ENCODE measurements at places on chromosomes 1 and 21.
A peak's percentile ranks its signal among the peaks of the same experiment; 100 is the strongest.

DNA sequence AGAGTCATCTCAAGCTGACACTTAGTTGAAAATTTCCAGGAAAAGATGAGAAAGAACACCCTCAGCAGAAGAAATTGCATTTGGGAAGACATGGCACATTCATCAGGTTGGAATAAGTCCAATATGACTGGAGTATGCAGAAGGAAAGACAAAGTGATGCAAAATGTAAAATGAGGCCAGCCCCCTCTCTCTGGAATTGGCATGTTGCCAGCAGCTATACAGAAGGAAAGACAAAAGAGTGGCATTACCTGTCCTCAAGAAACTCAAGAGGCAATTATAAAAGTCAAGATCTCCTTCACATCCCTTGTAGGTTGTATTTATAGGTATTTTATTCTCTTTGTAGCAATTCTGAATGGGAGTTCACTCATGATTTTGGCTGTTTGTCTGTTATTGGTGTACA lies 426.3 kb downstream of the AGBL4 start:
- DNase-seq: no peak

GRCh38 chr1:47351305-47351704 lies 17.7 kb downstream of the CMPK1 start:
- peak; percentile 53 for DNase-seq

GRCh38 chr21:17610911-17611310 lies 1.8 kb downstream of the BTG3 start:
- DNase-seq: peak; percentile 32

DNA sequence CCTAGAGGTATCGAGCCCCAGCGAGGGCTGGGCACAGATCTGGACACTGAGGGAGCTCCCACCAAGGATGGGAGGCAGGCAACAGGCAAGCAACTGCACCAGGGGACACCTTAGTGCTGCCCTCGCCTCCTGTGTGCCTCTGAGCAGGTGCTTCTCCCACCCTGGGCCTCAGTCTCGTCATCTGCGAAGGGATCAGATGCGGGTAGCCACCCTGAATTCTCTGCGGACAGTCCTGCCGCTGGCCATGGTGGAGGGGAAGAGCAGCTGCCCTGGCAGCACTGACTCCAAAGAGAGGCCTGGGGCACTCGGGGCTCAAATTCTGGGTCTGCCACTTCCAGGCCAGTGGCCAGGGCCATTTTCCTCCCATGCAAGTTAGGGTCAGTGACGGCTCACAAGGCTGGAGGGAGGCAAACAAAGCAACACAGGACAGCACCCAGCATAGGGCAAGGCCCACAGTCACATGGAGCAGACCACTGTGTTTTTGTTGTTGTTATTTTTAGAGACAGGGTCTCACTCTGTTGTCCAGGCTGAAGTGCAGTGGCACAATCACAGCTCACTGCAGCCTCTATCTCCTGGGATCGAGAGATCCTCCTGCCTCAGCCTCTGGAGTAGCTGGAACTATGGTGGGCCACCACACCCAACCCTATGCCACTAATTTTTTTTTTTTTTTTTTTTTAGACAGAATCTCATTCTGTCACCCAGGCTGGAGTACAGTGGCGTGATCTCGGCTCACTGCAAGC lies 7.1 kb upstream of the SDC3 start:
- no peak for DNase-seq

- DNase-seq: no peak
Observed at GRCh38 chr1:165501970-165502348, 41.8 kb upstream of the LRRC52 start.

DNA sequence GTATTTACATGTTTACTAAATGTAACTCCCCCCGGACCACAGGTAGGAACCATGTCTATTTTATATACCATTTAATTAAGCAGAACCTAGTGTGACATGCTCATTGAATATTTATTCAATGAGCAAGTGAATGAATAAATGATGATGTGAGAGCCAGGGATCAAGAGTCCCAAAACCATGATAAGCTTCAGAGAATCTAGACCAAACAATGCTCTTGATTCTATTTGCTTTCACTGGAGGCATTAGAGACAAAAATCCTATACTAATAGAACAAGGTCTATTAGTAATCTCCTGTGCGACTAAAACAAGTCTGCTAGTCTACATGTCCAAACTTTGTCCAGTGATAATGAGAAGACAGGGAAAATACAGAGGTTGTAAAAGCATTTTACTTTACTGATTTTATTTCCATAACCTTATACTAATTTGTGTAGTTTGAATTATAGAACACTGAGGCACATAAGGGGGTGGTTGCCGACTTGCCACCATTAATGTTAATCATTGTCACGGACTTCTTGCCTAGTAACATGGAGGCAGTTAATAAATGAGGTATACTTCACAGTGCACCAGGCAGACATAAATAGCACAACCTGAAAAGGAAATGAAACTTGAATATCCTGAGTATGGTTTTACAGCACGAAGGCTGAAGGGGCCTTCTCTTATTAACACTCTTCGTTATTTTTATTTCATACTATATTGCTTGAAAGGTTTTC lies 69.8 kb downstream of the TBX15 start:
- DNase-seq: no peak

DNA sequence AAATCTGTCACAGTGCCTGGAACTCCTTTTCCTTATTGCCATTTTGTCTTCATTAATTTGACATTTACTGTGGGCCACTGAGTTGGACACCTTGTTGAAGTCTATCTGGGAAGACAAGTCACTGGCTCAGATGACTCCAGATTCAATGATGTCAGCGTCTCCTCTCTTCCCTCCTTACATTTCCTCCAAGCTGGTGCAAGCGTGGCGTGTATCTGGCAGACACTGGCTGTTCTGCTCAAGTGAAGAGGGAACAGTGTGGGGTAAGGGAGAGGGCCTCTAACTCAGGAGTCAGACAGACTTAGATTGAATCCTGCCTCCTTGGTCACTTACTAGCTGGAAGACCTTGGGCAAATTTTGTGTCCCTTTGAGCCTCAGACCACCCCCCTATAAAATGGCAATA lies 8.7 kb upstream of the ZNF691 start:
- no peak for DNase-seq

DNA sequence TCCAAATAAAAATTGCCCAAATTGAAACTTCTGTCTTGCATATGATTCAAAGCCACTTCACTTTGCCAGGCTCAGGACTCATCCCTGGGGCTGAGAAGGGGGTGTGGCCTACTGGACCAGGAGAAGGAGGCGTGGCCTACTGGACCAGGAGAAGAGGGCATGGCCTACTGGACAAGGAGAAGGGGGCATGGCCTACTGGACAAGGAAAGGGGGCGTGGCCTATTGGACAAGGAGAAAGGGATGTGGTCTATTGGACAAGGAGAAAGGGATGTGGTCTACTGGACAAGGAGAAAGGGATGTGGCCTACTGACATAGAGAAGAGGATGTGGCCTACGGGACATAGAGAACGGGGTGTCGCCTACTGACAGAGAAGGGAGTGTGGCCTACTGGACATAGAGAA lies 405.3 kb downstream of the RRAGC start:
- DNase-seq: no peak

GRCh38 chr21:45845063-45845769 lies 136.4 kb upstream of the COL6A1 start:
- DNase-seq: no peak

DNA sequence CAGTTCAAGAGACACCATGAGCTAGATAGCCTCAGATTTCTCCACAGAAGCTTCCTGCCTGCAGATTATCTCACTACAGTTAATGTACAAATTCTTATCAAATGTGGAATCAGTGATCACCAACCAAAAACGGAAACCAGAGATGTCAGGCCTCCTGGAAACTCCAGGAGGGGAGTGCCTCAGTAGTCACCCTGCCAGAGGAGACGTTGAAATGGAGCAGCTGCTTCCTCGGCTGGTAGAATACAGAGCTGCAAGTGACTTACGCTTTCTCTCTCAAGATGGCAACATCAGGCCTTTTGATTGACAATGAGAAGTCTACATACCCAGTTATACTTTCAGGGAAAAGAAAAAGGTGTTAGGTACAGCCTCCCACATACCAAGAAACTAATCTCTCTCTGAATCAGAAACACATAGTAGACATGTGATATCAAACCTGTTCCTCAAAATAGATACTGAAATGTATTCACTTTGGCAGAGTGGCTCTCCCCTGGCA lies 52.2 kb downstream of the ACP6 start:
- DNase-seq: peak; percentile 8

DNA sequence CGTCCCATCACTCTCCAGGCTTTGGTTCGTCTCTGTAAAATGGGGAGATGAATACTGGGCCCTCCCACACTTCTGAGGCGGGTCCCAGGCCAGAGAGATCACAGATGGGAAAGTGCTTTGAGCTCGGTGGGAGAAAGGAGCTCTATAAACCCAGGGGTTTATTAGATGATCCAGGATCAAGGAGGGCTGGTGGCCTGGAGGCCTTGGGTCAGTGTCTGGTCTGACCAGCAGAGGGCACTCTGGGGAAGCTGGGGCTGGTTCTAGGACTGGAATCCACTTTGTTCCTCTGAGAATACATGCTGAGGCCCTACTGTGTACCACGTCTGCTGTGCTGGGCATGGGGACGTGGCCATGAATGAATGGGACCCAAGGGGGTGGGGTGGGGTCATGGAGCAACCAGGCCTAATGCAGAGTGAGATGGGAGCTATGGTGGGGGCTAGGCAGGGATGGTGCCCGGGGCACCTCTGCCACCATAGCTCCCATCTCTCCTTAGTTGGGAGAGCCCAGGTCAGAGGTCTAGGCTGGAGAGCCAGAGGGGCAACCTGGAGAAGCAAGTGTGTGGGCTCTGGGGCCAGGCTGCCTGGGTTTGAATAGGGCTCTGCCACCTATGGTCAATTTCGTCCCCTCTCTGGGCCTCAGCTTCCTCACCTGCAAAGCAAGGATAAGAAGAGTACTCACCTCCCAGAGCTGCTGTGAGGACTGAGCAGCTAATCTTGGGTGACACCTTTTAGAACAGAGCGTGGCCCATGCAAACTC lies 9.0 kb upstream of the FAM131C start:
- peak; percentile 71 for DNase-seq

DNA sequence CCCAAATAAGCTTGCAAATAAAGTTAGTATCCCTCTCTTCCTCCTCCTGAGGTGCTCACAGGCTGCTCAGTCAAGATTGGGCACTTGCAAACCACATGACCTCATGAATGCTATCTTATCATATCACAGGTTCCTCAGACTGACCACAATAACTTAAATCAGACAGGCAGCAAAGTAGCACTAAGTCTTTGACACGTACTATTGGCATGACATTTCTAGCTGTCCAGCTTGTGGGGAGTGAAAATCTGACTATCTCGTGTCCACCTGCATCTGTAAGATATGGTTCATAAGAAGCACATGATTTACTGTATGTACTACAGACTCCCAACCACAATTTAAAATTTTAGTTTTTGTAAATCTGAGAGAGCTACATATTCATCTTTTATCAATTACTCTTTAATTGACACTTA lies 58.0 kb upstream of the GFI1 start:
- no peak for DNase-seq

GRCh38 chr1:204728045-204728444 lies 42.5 kb upstream of the LRRN2 start:
- no peak for DNase-seq

Data from cardiac fibroblast (primary cell).